ENCODE measurements at places on chromosomes 7 and 10.
A peak's percentile ranks its signal among the peaks of the same experiment; 100 is the strongest.

- no peak for DNase-seq
Measured at GRCh38 chr7:93516834-93517233, 57.7 kb downstream of the CALCR start.

DNA sequence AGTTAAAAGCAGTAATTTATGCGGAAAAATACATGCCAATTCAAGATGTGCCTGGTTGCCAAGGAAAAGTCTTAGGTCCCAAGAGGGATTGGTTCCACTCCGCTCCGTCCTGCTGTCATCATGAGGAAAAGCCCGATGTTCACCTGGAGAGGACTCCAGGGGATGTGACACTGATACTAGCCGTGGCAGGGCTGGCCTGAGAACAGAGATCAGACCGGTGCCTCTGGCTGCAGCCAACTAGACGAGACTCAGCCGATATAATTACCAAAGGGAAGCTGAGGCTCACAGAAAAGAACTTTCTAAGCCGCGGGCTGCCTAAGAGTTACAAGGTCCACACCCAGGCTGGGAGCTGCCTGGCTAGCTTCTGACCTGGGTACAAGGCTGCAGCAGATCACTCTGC lies 81.3 kb upstream of the UNC5B start:
- DNase-seq: no peak

- DNase-seq: no peak
Measured at GRCh38 chr7:150657526-150657925, 25.3 kb upstream of the GIMAP6 start.

DNA sequence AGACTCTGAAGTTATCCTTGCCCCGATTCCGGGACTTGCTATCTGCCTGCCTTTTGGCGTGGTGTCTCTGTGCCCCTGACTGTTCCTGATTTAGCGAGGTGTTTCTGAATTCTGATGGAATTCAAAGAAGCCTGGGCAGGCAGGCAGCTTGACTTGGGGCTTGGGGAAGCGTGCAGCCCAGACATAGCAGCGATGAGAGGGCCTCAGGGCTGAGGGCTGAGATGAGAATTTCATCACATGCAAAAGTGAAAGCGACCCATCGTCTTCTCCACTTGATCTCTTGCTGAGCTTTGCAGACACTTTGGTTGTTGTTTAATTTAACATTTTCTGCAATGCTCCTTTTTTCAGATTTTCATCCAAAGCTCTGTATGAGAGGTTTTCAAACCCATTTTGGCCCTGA lies 57.8 kb downstream of the TCF7L2 start:
- DNase-seq: no peak

DNA sequence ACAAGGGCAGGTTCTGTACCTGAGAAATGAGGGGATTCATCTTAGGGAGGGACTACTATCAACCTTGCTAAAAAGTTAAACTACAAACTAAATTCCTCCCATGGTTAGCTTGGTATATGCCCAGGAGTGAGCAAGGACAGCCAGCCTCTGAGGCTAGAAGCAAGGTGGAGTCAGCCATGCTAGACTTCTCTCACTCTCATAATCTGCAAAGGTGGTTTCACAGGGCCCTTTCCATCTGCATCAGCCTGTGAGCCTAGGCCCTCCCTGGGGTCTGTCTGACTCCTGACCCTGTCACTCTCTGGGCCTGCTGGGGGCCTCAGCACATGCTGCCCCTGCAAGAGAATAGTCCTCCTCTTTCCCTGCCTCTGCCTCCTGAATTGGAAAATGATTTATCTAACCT lies 66.1 kb downstream of the ABCA13 start:
- DNase-seq: no peak

GRCh38 chr7:134809616-134810015 lies 30.2 kb downstream of the CALD1 start:
- DNase-seq: no peak

GRCh38 chr10:43229208-43230061 lies 37.4 kb downstream of the RASGEF1A start:
- DNase-seq: no peak

DNA sequence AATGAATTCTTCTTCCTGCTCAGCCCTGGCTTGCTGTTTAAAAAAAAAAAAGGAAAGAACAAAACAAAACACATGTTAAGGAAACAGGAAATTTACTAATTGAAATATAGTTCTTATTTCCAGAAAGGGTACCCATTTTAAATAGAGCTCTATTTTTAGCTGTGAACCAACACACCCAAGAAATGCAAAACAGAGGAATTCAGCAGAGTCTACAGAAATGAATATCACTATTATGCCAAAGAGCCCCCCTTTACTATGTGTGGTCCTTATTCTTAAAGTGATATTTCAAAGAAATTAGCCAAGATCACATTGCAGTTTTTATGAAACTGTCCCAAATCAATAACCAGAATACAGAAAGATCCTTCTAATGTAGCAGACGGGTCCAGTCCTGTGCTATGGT lies 53.7 kb downstream of the CCDC6 start:
- no peak for DNase-seq

DNA sequence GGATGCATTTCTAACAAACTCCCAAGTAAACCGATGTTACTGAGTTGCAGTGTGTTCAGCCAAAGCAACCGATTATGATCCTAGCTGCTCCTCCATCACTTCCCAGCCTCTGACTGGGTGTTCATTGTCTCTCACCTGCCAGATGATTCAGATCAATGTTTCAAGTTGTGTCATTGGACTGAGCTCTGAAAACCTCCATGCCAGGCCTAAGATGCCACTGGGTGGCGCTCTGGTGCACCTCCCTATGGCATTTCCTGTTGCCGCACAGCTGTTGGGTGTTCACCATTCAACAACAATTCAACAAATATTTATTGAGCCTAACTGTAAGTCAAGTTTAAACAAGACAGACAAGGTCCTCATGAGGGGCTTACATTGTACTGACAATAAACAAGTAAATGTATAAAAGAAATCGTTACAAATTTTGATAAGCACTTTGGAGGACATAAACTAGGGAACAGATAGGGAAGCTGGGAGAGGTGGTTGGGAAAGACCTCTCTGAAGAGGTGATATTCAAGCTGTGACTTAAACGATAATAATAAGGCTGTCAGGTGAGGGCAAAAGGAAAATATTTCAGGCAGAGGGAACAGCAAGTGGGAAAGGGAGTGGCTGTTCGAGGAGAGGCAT lies 22.8 kb downstream of the RGR start:
- no peak for DNase-seq

GRCh38 chr7:157881048-157881771 lies 544.4 kb downstream of the DNAJB6 start:
- DNase-seq: no peak

- DNase-seq: no peak
Measured at GRCh38 chr10:91787810-91788209, 10.4 kb upstream of the TNKS2 start.

GRCh38 chr10:34780818-34781380 lies 34.2 kb downstream of the PARD3 start:
- peak; percentile 90 for DNase-seq

DNA sequence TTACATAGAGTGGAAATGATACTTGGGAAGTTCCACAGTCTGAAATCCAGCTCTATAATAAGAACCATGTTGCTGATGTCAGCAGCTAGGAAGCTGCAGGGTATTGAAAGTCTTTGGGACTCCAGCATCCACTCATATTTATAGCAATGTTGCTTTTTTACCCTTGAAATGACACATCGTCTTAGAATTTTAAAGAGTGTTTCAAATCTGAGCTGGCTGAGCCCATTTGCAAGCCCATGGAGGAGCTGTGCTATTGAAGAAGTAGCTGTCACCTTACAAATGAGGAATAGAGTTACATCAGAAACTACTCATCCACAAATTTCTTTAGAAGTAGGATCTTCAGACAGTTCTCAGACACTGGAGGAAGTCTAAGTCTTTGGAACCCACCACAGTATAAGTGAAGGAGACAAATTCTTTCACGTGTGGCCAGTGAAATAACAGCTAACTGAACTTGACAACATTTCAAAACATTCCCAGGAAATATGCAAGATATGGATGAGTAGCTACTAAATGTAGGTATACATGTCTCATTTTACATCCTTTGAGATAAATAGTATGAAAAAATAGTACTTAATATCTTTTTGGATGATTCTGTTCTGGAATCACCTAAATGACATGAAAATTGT lies 203.6 kb downstream of the ZNF365 start:
- DNase-seq: peak; percentile 82

GRCh38 chr7:107253599-107253998 lies 84.8 kb downstream of the HBP1 start:
- no peak for DNase-seq

- no peak for DNase-seq
Measured at GRCh38 chr7:122092964-122093797, 50.9 kb downstream of the AASS start.

DNA sequence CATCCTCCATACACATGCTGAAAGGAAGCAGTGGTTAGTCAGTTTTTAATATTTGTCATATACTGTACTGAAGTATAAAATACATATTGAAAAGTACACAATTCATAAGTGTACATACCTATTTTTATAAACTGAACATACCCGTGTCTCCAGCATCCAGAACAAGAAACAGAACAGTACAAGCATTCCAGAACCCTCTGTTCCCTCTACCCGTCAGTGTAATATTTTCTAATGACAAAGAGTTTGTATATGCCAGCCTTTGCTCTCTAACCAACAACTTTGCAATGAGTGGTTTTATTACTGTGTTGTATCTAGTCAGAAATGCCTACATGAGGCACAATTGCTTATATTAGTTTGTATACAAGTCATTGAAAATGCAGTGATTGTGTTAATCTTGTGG lies 18.7 kb upstream of the RAB18 start:
- DNase-seq: no peak

GRCh38 chr7:69885431-69885830 lies 287.2 kb downstream of the AUTS2 start:
- DNase-seq: no peak

DNA sequence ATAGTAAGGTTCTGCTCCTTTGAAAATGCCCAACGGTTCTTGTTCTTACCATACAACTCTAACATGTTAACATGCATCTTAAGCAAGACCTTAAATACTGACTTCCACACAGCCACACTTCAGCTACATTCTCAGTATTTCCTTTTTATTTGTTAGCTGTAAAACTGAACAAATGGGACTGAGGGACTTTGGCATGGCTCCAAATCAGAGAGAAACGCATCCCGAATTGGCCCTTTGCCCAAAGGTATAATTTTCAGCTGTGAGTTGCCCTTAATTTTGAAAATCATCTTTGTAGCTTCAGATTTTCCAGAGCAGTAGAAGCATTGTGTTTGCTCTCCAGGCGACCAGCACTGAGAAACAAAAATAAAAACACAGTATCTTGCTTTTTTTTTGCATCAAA lies 56.4 kb downstream of the NEUROD6 start:
- DNase-seq: no peak

DNA sequence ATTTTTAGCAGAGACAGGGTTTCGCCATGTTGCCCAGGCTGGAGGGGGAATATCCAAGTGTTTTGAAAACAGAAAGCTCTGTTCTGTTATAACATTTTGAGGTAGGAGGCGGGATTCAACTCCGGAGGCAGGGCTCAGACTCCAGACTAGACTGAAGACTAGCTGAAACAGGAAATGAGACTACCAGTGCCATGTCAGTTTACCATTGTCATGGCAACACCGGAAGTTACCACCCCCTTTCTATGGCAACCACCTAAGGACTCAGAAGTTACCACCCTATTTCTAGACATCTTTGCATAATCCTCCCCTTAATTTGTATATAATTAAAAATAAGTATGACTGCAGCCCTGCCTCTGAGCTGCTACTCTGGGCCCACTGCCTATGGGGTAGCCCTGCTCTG lies 1069.1 kb upstream of the AUTS2 start:
- DNase-seq: no peak

DNA sequence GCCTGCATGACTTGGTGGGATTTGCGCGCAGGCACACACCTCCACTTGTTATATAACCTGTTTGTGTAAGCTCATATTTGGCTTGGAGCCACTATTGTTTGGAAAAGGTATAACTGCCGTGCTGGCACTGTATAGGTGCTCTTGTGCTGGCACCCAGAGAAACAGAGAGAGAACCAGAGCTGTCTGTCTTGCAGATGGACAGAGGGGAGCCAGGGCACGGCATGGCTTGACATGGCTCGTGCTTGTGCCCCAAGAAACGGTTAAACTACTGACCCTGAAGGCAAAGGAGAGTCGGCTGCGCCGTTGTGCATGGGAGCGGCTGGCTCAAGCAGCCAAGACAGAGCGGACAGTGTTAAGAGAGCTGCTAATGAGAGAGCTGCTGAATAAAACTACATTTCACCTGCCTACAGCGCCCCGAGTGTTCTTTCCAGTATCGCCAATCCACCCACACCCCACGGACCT lies 23.2 kb downstream of the RAPGEF5 start:
- no peak for DNase-seq

GRCh38 chr10:30897048-30897447 lies 134.6 kb downstream of the ZNF438 start:
- DNase-seq: no peak

- DNase-seq: no peak
Measured at GRCh38 chr10:9561821-9562505, 1455.7 kb upstream of the CELF2 start.

DNA sequence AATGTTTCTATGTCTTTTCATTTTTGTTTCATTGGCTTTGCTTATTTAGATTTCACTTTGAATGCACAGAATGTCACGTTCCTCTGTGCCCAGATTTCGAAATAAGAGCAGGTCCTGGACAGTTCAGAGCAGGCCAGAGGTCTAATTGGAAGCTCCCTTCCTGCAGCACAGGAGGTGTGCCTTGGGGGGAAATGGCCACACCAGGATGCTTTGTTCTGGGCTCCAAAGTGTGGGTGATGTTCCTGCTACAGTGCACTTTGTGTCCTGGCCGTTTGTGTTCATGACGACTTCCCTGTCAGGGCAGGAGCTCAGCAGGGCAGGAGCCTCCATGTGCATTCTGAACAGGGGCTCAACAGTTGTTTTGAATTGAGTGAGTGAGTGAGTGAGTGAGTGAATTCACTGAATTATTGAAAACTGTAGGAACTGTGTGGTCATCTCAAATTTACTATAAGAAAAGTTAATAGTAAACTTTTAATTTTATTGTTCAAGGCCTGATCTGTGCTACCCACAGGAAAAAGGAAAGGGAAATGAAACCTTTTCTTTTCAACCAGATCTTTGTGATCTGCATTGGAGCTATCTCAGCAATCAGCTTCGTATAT lies 109.5 kb upstream of the GJD4 start:
- no peak for DNase-seq

DNA sequence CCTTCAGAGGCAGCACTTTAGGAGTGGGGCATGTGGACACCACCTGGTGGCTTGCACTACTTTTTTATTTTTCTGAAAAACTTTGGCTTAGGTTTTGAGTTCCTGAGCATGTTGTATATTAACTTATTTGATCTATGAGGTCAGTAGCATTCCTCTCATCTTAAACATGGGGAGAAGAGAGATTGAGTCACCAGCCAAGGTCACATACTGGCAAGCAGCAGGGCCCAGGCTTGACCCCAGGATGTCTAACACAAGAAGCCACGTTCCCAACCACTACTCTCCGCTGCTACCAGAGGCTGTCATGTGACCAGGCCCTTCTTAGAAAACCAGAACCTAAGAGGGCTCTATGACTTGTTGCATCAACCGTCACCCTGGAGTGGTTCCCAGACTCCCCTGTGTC lies 210.3 kb upstream of the GPR26 start:
- DNase-seq: no peak

- DNase-seq: no peak
Measured at GRCh38 chr7:149799397-149800168, 26.2 kb upstream of the ZNF467 start.

- DNase-seq: no peak
Measured at GRCh38 chr7:945556-946255, 8.8 kb downstream of the ADAP1 start.

- peak; percentile 8 for DNase-seq
Measured at GRCh38 chr7:31134246-31135188, 82.4 kb downstream of the ADCYAP1R1 start.
